HAP-1 (cell line): ENCODE measurements at places on chromosomes 1 and 21.

DNA sequence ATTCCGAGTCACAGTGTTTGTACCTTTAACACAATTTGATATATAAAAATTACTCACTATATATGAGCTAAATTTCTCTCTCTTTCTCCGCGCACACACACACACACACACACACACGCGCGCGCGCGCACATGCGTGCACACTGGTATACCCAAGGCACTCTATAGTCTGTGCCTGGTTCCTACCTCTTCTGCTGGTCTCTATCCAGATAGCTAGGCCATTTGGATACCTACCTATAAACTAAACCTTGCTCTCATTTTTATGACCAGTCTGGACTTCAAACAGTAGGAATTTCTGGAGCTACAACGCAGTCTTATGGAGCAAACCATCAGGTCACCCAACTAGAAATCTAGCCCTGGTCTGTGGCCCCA lies 97.1 kb upstream of the MAGI3 start:
- DNase-seq, result no peak

DNA sequence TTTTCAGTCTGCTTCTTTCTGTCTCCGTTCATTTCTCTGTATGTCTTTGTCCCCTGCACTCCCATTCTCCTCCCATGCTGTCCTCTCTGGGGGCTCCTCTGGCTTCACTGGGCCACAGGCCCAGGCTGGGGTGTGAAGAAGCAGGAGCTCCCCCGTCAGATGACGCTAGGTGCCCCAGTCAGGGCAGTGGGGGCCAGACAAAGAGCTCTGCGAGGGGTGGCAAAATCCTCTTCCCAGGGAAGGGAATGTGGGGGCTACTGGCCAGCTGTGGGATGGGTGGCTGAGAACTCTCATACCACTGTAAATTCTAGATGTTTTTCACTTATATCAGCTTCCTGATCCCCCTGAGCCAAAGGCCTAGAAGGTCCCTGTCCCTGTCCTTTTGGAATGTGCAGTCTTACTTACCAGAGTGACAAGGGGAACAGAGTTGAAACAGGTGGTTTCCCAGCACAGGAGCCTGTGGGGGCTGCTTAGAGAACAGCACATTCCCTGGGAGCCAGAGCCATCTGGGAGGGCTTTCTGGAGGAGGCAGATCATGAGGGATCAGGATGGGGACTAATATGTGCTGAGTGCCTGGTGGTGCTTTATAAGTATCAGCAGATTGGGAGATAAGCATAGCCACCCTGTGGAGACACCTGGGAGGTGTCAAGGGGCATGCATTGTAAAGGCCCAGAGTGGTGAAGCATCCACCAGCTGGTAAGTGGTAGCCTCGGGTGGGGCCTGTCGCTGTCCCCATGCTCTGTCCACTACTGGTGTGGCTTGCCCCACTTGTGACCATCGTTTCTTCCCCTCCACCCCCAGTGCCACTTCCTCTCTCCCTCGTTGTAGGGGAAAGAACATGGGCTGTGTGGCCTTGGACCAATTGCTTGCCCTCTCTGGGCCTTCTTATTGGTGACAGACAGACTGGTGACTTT lies 10.1 kb upstream of the PADI1 start:
- DNase-seq, result no peak

DNA sequence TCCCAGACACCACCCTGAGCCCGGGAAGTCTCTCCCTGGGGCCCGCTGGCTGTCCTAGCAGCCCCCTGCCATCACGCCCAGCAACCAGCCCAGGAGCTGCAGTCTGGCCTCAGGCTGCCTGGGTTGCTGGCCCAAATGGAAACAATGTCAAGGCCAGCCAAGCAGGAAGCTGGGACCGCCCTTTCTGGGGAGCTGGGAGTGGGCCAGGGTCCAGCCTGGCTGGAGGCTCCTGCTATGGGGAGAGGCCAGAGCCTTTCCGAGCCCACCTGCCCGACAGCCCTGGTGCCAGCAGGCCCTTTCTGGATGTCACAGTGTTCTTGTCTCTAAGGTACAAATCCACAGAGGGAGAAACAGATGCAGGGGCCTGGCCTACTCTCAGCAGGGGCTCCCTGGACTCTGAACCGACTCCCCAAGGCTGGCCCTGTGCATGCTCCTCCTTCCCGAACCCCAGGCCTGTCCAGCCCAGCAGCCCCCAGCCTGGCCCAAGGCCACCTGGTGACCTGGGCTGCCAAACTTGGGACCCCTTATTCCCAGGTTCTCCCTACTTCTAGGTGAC lies 1.2 kb upstream of the MMEL1 start:
- DNase-seq, result no peak

- no peak for DNase-seq
Measured at GRCh38 chr1:213389061-213389581, 338.1 kb downstream of the RPS6KC1 start.

DNA sequence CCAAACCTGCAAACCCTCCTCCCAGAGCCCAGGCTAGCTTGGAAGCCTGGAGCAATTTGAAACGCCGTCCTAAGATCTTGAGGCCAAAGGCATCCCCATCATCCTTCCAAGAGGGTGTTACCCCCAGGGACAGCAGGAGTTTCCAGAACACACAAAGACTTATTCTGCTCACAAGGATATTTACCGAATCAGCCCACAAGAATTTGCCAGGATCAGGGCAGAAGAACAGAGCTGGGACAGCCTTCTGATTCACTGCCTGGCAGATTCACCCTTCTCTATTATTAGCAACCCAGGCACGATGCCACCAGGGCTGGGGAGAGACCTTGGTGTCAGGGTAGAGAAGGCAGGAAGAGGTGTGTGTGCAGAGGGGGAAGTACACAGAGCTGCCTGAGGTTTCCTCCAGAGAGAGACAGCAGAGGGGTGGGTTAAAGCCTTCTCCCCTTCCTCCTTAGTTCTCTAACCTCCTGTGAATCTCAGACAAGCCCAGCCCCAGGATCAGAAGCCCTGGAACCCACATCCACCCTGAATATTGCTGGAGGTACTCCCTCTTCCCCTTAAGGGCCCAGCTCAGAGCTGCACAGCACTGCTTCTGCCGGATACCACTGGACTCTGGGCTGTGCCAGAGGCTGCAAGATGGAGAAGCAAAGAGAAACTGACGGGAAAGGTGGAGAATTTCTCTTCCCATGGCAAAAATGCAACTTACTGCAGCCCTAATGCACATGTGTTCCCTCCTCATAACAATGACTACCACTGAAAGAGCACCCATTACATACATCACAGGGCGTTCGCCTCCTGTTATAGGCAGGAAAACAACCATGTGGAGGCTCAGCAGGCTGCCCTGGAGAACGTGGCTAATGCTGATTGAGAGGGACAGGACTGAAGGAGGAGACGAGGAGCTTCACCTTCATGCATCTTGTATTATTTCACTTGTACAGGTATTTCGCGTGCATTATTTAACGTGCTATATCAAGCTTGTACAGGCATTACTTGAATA lies 61.8 kb downstream of the ITPKB start:
- DNase-seq, result no peak

DNA sequence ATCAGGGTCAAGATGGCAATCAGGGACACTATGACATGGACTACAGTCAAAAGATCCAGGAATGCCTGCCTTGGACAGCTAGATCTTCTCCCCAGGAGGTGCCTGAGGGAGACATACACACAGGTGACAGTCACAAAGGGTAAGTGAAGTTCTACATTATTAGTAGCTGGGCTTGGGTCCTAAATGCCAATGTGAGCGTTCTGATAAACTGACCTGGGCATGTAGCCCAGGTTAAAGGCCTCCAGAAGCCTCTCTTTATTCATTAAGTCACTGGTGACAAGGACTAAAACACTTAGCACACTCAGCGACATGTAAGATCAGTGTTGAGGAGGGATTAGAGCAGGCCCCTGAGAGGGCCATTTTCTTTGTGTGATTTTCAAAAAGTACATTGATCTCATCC lies 48.9 kb upstream of the HSD17B7 start:
- DNase-seq, result no peak

- no peak for DNase-seq
Measured at GRCh38 chr1:233972951-233973635, 68.6 kb downstream of the SLC35F3 start.

DNA sequence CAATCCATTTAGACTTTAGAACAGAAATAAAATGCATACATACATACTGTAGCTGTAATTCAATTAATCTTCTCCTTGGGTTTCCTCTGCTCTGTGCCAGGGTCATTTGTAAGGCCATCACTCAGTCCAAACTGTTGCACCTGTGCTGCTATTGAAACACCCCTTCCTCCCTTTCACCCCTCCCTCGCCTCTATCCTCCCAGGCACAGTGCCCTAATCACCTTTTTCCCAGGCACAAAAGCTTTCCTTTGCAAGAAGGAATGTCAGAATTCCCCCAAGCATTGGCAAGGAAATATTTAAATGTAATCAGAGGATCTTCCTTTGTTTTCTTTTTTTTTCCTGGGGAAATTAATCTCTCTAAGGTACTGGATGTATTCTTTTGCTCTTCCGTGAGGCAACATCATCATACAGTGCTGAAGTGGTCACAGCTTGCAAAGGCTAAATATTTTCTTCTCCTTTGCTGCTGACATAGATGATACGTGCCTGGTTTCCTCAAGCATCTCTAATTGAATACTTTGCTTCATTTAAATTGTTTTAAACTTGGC lies 339.3 kb upstream of the NR5A2 start:
- DNase-seq, result peak; percentile 34

DNA sequence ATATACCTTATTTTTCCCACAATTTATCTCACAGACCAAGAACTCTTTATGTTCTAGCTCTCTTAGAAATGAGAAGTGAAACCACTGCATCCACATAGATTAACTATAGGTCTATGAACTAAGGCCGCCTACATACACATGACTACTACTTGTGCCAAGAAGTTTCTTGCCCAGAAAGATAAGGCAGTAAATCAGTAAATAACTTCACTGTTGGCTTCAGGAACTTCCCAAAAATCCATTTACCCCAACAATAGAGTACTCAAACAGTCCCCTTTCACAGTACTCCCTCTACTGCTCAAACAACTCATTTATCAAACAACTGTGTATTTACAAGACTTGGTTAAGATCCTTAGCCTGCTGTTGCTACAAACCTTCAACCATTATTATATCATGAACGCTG lies 96.5 kb downstream of the NME7 start:
- no peak for DNase-seq

DNA sequence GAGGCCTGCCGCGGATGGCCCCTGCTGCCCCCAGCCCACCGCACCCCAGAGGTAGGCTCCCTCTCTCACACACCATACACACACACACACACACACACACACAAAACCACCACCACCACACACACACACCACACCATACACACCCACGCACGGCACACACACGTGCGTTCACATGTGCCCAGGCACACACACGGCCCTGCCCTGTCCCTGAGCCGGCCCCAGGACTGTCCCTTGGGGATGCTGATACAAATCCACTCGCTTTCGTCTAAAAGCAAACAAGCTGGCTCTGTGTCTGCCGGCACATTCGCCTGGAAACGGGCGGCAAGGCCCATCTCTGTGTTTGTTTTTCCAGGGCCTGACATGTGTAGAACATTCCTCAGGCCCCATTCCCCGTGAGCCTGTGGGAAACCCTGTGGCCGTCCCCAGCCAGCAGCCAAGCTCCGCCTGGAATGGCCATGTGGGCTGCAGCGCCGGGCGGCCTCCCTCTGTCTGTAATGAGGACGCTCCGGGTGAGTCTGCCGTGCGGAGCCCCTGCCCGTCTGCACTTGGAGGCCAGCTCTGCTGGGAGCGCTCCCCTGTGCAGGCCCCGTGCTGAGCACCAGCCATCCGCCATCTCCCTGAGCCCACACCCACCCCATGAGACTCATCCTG lies 67.4 kb downstream of the DMRTB1 start:
- no peak for DNase-seq

DNA sequence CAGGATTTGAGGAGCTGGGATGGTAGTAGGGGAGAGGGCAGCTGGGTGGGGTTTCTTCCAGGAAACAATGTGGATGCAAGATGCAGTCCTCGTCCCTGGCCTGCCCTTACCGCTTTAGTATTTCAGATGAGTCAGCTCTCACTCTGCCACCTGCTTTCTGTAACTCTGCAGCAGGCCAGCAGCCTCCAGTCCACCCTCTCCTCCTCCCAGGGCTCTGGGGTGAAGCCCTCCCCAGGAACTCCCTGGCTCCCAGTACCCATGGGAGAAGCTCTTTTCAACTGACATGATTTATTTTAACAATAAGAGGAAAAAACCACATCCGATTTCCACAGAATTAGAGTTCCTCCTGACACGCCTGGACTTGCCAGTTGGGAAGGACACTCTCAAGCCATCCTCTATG lies 39.0 kb upstream of the IL20 start:
- no peak for DNase-seq

DNA sequence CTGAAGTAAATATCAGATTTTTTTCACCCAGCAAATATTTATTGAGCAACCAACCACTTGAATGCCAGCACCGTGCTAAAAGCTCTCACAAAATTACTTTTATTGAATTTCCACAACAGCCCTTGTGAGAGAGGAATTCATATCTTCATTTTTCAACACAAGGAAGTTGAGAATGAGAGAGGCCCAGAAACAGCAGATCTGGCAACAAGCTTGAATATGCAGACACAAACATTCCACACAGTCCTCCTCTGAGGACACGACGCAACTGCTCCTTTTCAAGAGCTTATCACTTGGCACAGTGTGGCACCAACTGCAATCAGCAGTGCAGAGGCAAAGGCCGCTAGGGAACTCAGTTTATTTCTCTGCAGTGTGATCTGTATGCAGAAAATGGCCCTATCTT lies 32.2 kb upstream of the IFNAR2 start:
- no peak for DNase-seq
